ENCODE measurements at places on chromosomes 1 and 21. TPM values are rescaled to one million over a fixed set of nuclear protein-coding genes. Genes with fewer than 3 reads are reported as not detected.

KIF2C gene
- total RNA-seq: 3.2 TPM

RNF187 gene
- total RNA-seq: 102 TPM

SPOCD1 gene
- 63.8 TPM for total RNA-seq

ZMYM4 gene
- 40.8 TPM for total RNA-seq

MYOG gene
- not detected for total RNA-seq

CFHR3 gene
- total RNA-seq: not detected

KAZN gene
- total RNA-seq: 10.6 TPM

LRRC53 gene
- not detected for total RNA-seq

SPRR1B gene
- total RNA-seq: not detected

CFAP141 gene
- total RNA-seq: not detected

LEFTY1 gene
- total RNA-seq: 0.13 TPM

CCDC17 gene
- 1.0 TPM for total RNA-seq

NCSTN gene
- total RNA-seq: 181 TPM

OR2T11 gene
- total RNA-seq: not detected

PNRC2 gene
- total RNA-seq: 45.9 TPM

BARHL2 gene
- not detected for total RNA-seq

SPATA1 gene
- total RNA-seq: 0.46 TPM

SLC25A24 gene
- total RNA-seq: 41.0 TPM

NPHS2 gene
- total RNA-seq: not detected

CHIA gene
- total RNA-seq: not detected

PADI1 gene
- total RNA-seq: 0.07 TPM

SPATA17 gene
- 0.66 TPM for total RNA-seq
